ENCODE measurements at places on chromosomes 3 and 15.

- no peak for ATAC-seq
Measured at GRCh38 chr3:132661101-132661500, 972 bp downstream of the UBA5 start.

GRCh38 chr3:150545419-150546225 is 674 bp downstream of the SERP1 start:
- ATAC-seq, result peak; percentile 2

DNA sequence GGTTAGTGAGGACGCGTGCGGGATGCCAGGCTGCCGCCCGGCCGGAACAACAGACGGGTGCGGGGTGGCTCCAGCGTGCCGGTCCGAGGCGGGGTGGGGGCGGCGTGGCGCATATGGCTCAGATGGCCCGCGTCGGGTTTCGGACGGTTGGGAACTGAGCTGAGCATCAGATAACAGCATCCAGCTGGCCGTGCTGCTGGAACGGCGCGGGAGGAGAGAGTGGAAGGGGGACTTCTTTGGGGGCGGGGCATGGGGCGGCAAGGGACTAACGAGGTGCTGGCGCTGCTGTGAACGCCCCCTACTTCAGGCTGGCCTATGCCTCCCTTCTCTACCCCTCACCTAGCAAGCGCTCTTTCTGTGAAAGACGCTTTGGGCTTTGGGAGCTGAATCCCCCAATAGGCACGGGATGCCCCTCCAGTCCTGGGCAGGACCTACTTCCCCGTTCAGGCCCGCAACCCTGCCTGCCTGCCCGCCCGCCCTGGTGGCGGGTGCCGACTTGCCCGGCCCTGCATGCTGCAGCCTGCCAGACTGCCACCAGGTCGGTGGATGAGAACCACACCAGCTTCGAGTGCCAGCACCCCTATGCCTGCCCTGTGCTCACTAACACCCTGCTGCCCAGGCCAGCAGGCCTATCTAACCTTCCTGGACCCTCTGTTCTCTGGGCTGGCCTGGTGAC is 542 bp downstream of the INKA1 start:
- peak; percentile 9 for ATAC-seq

DNA sequence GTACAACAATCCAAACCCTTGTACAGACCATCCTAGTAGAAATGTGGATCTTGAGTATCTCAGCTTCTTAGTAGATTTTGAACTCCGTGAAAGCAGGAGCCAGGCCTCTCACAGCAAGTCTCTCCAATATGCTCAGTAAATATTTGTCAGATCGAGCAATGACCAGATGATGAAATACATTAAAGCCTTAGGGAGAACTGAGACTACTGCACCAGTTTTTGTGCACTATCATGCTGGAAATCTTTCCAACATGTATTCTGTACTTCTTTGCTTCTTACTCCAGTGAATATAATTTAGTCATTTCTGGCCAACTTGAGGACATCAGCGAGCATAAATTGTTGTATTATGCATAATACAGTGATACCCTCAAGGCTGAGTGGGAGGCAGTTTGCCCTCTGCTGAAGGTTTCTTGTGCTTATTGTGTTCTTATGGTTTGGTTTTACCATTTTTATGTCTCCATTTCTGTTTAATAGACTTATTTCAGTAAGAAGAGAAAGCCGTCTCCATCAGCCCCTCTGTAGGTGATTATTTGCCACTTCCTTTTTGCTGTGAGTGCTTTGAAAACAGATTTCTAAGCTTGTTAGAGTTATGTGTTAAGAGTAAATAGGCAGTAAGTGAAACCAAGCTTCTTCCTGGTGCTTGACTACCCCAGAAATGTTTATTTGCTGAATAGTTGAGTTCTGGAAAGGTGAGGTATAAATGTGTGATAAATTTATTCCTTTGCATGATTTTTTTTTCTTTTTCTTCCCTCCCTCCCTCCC is 147.1 kb downstream of the PGPEP1L start:
- ATAC-seq, result peak; percentile 22

DNA sequence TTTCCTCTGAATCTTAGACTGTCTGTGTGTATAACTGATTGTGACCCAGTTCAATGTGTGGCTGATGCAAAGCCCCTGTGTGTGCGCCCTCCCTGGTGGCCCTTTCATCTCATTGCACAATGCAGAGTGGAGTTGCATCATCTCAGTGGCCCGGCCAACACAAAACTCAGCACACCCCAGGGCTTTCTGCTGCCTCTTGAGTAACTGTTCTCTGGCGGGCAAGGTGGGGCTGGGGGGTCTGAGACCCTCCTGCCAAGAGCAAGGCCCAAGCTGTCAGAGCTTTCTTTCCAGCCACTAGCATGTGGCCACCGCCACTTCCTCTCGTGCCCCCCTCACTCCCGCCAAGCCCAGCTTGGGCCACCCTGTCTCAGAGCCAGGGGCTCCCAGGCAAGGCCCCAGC is 80.7 kb upstream of the ALDH1L1 start:
- ATAC-seq, result no peak

GRCh38 chr3:133442518-133442917 is 42.7 kb downstream of the BFSP2 start:
- ATAC-seq, result peak; percentile 14

DNA sequence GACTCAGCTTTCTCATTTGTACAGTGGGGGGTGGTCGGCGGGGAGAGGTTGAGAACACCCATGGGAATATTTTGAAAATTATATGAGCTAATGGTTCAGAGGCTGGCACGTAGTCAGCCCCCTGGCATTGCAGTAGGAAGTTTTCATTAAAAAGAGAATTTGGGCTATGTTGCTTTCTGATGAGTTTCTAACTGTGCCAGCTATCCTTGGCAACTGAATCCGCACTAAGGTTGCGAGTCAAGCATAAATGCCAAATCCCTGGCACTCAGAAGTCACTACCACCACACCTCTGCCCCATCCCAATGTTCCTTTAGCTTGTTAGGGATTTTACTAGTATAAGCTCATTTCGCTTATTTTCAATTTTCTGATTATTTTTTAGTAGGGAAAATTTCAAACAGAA is 91.6 kb downstream of the DNASE1L3 start:
- ATAC-seq, result no peak

GRCh38 chr3:161372321-161373260 is 1.3 kb upstream of the SPTSSB start:
- peak; percentile 54 for ATAC-seq

GRCh38 chr3:52593103-52593502 is 56.7 kb downstream of the UQCC5 start:
- ATAC-seq, result no peak

- no peak for ATAC-seq
Measured at GRCh38 chr3:42495393-42495792, 7.0 kb upstream of the VIPR1 start.

DNA sequence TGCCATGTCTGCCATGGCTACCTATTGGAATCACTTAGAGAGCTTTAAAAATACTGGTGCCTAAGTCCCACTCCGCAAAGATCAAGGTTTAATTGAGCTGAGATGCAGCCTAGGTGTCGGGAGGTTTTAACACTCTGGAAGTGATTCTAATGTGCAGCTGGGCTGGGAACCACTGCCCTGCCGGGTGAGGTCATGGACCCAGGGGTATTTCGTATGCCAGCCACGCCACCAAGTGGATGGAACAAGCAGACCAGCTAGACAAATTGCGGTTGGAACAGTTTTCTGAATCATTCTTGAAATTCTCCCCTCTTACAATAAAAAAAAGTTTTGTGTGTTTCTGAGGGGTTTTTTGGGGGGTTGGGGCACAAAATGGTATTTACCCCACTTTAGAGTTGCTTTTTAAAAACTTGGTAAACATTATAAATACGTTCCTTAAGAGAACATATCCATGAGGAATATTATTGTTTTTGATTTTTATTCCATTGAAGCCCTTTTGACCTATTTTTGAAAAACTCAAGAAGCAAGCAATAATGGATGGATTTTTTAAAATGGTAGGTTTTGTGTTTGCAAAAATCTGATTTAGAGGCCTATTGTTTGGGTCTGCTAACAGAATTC is 66.2 kb upstream of the CSTA start:
- peak; percentile 86 for ATAC-seq

DNA sequence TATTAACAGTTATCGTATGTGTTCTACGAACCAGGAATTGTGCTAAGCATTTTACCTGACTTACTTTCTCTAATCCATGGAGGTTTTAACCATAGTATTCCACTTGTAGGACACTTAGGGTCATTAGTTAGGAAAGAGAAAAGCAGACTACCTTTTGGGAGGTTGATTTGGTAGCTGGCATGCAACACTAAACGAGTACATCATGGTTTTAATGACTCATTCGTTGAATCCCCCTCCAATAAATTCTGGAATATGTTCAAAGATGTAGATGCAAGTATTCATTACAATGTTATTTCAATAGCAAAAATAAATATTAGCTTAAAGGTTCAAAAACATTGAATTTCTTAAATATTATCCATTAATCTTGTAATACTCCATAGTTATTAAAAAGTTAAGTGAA is 162.5 kb downstream of the FMN1 start:
- ATAC-seq, result no peak

DNA sequence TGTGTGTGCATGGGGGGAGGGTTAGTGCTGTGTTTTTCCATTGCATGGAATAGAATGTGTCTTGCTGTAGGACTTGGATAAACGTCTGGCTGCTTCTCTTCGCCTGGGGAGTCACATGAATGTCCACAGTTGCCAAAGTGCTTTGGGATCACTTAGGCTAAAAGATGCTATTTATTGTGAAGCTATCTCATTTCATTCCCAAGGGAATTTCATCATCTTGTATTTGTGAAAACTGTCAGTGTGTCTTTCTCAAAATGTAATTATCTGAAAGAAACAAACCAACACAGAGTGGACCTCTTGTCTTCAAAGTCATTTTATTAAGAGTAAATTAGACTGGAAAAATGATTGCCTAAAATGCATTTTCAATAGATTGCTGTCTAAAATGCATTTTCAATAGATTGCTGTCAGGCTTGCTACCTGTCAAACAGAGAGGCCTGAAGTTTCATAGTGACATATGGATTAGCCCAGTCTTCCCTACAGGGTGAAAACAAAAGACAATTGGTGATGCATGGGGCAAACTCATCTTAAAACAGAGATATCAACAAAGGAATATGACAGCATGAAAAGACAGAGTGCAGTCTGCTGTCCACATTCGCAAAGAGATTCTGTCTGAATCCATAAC is 117.1 kb upstream of the GOLIM4 start:
- ATAC-seq, result no peak

GRCh38 chr15:69424001-69424400 is 9.9 kb downstream of the KIF23 start:
- ATAC-seq, result no peak

Measured in activated CD4-positive, CD25-positive, alpha-beta regulatory T cell treated with anti-CD3 and anti-CD28 coated beads, Interleukin-2, amount 50 U/mL, for 24 hours (primary cell).